ENCODE measurements at places on chromosomes 3 and 15. TPM values are rescaled to one million over a fixed set of nuclear protein-coding genes. Genes with fewer than 3 reads are reported as not detected.

The SELENOS gene
- 173 TPM for total RNA-seq

The PAQR5 gene
- total RNA-seq, result 88.0 TPM

The RNU6-1 gene
- not detected for total RNA-seq

The RPUSD3 gene
- 53.5 TPM for total RNA-seq

The SFMBT1 gene
- total RNA-seq, result 8.6 TPM

The RNF123 gene
- 13.6 TPM for total RNA-seq

The ACOX2 gene
- 11.0 TPM for total RNA-seq

The CPNE4 gene
- total RNA-seq, result 6.3 TPM

The GPR176 gene
- 10.1 TPM for total RNA-seq

The PPP1R14D gene
- total RNA-seq, result not detected

The PRR20G gene
- total RNA-seq, result 0.80 TPM

The UNC13C gene
- total RNA-seq, result not detected

The ERICH6 gene
- not detected for total RNA-seq

The KBTBD8 gene
- 0.91 TPM for total RNA-seq

The SLC9C1 gene
- total RNA-seq, result not detected

The FSIP1 gene
- 0.65 TPM for total RNA-seq

The GATA2 gene
- 5.3 TPM for total RNA-seq

The INKA1 gene
- total RNA-seq, result 1.1 TPM

The CCDC9B gene
- total RNA-seq, result 18.3 TPM

The GHSR gene
- not detected for total RNA-seq

The ROBO2 gene
- total RNA-seq, result not detected

The SENP5 gene
- total RNA-seq, result 6.5 TPM
